ENCODE measurements at places on chromosomes 3 and 15.

- DNase-seq, result no peak
These were observed at the start of gene KLHL6 for GRCh38 chr3:183555541-183556081. TSS of gene KLHL6 (minus strand) at chr3:183555706. CDS start at chr3:183555653, 53 bp downstream.

GRCh38 chr3:155387571-155387970 is 94.1 kb upstream of the STRIT1 start:
- DNase-seq, result no peak

GRCh38 chr3:51670053-51670822 is 814 bp upstream of the TEX264 start:
- DNase-seq, result no peak

DNA sequence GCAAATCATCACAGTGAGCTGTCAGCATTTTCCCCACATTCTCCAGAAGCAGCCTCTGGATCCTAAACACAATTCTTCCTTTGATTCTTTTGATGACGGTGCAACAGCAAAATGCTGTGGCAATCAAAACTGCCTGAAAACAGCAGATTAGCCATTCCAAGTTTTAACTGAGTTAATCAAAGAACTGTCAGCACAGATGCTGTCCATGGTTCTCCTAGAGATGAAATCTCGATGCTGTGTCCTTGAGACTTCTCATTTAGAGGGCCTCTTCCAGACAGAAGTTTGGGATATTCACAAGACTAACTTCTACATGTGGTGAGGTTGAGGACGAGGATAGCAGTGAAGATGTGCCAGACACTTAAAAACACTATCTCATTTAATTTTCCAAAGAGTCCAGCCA is 50.4 kb upstream of the GYG1 start:
- no peak for DNase-seq

- DNase-seq, result no peak
These were observed 48.8 kb downstream of the ABHD2 start for GRCh38 chr15:89136818-89137772.

DNA sequence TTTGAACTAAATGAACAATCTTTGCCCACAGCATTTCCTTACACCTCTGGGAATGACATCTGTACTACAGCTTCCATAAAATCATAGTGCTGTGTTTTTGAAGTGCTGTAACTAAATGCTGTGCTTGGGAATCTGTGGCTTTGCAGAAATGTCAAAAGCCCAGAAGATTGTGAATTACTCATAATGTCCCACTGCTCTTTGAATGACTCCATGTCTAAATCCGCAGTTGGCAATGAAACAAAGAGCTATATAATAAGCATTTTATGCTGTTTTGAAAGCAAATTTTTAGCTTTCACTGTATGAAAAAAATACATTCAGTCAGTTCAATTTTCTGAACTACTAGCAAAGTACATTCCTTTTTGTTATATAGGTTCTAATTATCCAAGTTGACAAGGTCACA is 88.6 kb upstream of the ADAMTS17 start:
- no peak for DNase-seq
